ENCODE measurements at places on chromosomes 3 and 15.

DNA sequence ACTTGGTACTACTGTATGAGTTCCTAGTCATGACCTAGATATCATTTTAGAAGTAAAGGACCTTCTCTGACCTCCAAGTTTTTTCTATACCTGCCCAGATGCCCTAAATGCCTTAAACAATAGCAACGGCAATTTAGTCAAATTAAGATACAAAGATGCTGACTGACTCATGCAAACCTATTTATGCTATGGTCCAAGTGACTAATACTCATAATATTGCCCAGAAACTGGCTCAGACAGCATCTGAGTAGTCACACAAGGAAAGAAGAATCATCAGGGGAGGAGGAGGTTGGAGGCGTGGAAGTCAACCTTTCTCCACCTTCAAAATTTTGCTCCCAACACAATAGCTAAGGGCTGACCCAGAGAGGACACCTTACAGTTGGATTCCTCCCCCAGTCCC is 6.8 kb downstream of the FYCO1 start:
- H3K36me3 ChIP-seq, result peaks cover 4% of the 10 kb centered on the region
- H3K27ac ChIP-seq, result peak overlapping the region; percentile 10
- no peaks in the 10 kb centered on the region for H3K27me3 ChIP-seq
- peaks cover 27% of the 10 kb centered on the region for H3K4me1 ChIP-seq
- DNase-seq, result no peak

DNA sequence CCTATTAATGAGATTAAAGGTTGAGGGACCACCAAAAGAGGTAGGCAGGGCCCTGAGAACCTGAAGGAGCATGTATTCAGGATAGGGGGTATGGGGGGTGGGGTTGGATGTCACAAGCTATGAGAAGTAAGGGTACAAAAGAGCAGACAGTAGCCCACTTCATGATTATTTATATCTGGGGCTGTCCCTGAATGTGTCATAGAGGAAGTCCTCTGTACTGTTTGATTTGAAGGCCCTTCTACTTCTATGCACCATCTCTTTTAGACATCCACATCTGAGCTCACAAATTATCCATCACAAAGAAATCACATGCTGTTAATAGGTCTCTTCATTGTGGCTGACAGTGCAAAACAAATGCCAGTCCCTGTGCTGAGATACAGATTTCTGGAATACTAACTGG is 68.6 kb downstream of the FHIT start:
- DNase-seq, result no peak
- H3K27me3 ChIP-seq, result no peaks in the 10 kb centered on the region
- no peaks in the 10 kb centered on the region for H3K36me3 ChIP-seq
- no peak overlapping the region for H3K4me3 ChIP-seq
- no peak overlapping the region for H3K27ac ChIP-seq
- no peaks in the 10 kb centered on the region for H3K4me1 ChIP-seq

GRCh38 chr3:111681661-111682426 is 86.7 kb upstream of the ZBED2 start:
- H3K4me3 ChIP-seq, result no peak overlapping the region
- no peaks in the 10 kb centered on the region for H3K36me3 ChIP-seq
- peak; percentile 63 for DNase-seq
- H3K27me3 ChIP-seq, result no peaks in the 10 kb centered on the region
- peak overlapping the region; percentile 60 for H3K27ac ChIP-seq

DNA sequence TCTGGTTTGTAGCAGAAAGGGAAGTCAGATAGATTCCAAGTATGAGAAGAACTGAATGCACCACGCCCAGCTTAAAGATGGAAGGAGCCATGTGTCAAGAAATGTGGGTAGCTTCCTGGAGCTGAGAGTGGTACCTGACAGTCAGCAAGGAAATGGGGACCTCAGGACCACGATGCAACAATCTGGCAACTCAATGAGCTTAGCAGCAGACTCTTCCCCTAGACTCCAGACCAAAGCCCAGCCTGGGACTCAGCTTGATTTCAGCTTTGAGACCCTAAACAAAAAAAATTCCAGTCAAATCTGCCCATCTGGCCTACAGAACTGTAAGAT is 24.4 kb downstream of the MIX23 start:
- H3K4me1 ChIP-seq, result peaks cover 20% of the 10 kb centered on the region

GRCh38 chr3:177642804-177643125 is 445.5 kb upstream of the TBL1XR1 start:
- H3K27ac ChIP-seq, result no peak overlapping the region
- no peaks in the 10 kb centered on the region for H3K27me3 ChIP-seq
- no peaks in the 10 kb centered on the region for H3K4me1 ChIP-seq
- peak; percentile 42 for DNase-seq

- H3K36me3 ChIP-seq, result no peaks in the 10 kb centered on the region
- H3K4me1 ChIP-seq, result no peaks in the 10 kb centered on the region
- H3K27ac ChIP-seq, result no peak overlapping the region
- no peaks in the 10 kb centered on the region for H3K27me3 ChIP-seq
- DNase-seq, result no peak
- no peak overlapping the region for H3K4me3 ChIP-seq
Measured at GRCh38 chr15:66901336-66902100, 163.9 kb upstream of the SMAD3 start.

DNA sequence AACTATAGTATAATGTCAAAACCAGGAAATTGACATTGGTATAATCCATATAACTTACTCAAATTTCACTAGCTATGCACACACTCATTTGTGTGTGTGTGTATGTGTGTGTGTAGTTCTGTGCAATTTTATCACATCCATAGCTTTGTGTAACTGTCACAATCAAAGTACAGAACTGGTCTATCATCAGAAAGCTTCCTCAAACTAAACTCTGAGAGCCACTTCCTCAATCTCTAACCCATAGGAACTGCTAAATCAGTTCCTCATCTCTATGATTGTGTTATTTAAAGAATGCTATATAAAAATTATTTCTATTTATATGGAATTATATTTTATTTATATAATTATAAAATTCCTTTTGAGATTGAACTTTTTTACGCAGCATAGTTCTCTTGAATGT is 18.1 kb downstream of the LNP1 start:
- H3K27me3 ChIP-seq, result no peaks in the 10 kb centered on the region
- no peak for DNase-seq
- no peaks in the 10 kb centered on the region for H3K36me3 ChIP-seq
- no peaks in the 10 kb centered on the region for H3K4me1 ChIP-seq

Measured in small intestine (tissue), 16 donors.